AG09309 (cell line): ENCODE measurements at places on chromosomes 13 and 19.

- no peak for DNase-seq
Observed at GRCh38 chr13:95605448-95606125, 38.9 kb downstream of the DZIP1 start.

GRCh38 chr13:99083981-99084380, 106.1 kb upstream of the DOCK9 start:
- DNase-seq, result no peak

- DNase-seq, result no peak
Observed at GRCh38 chr13:109971456-109972090, 185.2 kb upstream of the IRS2 start.

DNA sequence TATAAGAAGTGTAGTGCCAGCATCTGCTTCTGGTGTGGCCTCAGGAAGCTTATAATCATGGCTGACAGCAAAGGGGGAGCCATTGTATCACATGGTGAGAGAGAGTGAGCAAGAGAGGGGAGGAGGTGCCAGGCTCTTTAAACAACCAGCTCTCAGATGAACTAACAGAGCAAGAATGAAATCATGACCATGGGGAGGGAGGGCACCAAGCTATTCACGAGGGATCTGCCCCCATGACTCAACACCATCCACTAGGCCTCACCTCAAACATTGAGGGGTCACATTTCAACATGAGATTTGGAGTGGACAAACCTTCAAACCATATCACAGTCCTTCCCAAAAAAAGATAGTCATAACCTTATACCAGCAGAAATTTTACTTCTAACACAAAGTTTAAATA, 174.0 kb downstream of the GPC5 start:
- DNase-seq, result no peak
